ENCODE measurements at places on chromosomes 3 and 15.

- DNase-seq: no peak
Measured at GRCh38 chr3:184491867-184492615, 69.5 kb upstream of the EPHB3 start.

DNA sequence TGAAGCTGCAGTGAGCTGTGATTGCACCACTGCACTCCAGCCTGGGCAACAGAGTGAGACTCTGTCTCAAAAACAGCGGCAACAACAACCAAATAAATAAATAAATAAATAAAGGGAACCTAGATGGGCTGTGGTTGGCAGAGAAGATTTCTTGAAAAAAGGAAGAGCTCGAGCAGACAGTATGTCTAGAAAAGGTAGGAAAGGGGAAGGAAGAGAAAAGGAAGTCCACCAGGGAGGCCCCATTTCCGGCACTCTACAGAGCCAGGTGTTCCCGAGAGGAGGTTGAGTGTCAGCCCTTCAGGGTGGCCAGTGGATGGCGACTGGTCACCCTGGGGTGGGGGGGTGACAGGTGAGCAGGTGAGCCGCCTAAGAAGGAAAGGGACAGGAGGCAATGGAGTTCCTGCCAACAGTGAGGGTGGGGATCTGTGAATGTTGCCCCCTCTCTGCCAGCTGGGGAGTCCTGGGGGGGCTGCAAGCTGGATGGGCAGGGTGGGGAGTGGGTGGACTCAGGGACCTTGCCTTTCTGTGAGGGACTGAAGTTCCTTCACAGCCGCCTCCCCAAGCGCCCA, 14.8 kb downstream of the PAQR5 start:
- no peak for DNase-seq

- no peak for DNase-seq
Measured at GRCh38 chr3:148605521-148605920, 92.2 kb upstream of the AGTR1 start.

DNA sequence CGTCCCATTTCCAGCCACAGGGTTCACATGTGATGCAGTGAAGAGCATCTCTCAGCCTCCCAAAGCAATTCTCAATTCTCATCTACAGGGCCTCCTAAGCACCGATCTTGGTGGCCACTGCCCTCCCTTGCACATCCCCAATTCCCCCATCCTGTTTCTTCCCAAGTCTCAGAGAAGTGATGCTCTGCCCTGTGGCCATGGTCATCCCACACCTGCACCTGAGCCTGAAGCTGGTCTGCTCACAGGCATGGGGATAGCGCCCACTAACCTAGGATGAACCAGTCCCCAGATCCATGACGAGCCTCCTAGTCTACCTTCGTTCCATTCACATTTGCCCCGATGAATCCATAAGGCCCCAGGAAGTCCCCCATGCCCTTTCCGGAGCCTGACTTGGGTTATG, 201.5 kb downstream of the UACA start:
- DNase-seq: no peak

DNA sequence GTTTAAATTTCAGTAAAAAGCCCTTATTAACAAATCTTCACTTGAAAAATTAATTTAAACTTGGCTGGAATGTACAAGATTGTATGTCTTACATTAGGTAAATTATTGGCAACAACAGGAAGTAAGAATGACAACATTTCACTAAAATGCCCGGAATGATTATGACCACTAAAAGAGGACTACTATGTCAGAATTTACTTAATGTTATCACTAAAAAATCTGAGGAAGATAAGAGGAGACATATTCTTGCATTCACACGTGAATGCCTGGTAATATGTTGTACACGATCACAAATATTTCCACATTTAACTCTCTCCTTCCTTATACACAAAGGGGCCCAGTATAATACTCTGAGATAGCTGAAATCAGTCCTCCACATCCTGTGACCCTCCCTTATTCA, 29.7 kb downstream of the VGLL3 start:
- DNase-seq: no peak

DNA sequence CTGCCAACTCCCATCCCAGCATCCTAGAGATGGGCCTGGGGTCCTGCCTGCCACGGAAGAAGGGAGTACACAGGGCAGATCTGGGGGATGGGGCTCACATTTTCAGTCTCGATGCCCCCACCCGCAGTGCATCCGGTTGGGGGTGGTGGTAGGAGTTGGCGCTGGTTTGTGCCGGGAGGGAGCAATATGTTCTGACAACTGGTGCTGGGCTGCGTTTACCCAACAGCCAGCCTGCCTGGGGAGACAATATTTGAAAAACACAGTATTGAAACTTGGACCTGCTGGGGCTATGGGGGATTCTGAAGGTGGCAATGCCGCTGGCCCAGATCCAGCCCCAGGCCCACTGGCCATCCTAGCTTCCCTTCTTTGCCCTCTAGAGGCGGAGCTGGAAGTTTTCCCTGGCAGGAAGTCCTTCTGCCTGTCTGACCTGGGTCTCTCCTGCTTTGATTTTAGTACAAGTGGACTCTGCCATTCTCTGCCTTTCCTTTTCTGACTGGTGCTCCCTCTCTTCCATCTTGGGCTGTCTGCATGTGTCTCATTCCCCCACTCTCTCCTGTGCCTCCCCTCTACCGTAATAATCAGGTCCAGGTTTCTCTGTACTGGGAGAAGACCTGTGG, 3.5 kb downstream of the SEMA3F start:
- no peak for DNase-seq

DNA sequence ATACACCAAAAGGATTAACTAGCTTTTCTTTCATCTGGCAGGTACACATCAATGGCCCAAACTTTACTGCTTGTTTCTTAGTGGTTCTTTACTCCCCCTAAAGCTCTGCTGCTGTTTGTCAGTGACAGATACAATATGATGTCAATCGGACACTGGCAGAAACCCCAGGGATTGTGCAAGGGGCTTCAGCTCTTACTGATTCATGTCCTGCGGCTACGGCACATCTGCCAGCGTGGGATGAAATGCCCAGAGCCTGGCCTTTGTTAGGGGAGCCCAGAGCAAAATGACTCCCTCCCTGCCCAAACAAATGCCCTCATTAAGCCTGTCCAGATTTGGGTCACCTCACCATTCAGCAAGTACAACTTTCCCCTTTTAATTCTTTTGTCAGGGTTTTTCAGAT, 28.3 kb downstream of the SRP14 start:
- DNase-seq: no peak

GRCh38 chr15:39579487-39580116, 1.3 kb upstream of the THBS1 start:
- DNase-seq: no peak

DNA sequence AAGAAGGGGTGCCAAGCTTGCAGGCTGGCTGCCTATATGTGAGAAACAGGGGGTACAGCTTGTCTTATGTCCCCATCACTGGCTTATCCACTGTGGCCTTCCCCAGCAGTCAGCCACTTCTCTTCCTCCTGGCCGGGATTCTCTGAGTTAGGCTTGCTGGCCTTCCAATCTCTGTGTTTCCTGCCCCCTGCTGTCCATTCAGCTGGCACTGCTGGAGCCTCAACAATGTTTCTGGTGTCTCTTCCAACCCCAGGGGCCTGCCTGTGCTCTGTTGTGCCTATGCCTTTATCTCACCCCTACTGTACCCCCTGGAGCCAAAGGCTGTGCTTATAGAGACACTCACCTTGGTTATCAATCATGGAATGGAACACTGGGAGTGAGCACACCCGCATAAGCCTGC, 36.5 kb downstream of the ANAPC13 start:
- DNase-seq: peak; percentile 28

GRCh38 chr15:71811036-71811736, 832 bp downstream of the NR2E3 start:
- no peak for DNase-seq

DNA sequence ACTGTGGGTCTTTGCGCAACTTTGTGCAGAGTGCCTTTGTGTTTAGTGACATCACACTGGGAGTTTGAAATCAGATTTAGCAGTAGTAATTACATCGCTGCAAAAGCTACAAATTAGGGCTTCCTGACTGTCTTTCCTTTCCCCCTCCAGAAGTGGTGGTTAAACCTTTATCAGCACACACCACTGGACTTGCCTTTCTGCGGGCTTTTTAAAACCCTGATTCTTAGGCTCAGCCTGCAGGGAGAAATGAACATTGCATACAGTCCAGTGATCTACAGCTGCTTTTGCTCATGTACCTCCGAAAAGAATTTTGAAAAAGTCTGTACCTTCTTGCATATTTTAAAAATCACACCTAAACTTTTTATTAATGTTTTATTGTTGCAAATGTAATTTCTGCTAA, 219.7 kb upstream of the NAALADL2 start:
- no peak for DNase-seq

- DNase-seq: no peak
Measured at GRCh38 chr3:43810797-43811196, 120.1 kb downstream of the ABHD5 start.

GRCh38 chr3:175357758-175358157, 498.6 kb downstream of the NAALADL2 start:
- DNase-seq: no peak
